Stimulated activated CD8-positive, alpha-beta memory T cell treated with anti-CD3 and anti-CD28 coated beads, Interleukin-4, amount 100 ng/mL, for 4 hours (primary cell): ENCODE measurements at places on chromosomes 3 and 15.

GRCh38 chr3:108493862-108494261 is 16.5 kb downstream of the MYH15 start:
- DNase-seq: no peak

- no peak for DNase-seq
Measured at GRCh38 chr15:44537735-44538240, 841 bp downstream of the EIF3J start.

- no peak for DNase-seq
Measured at GRCh38 chr15:57118013-57118799, 199.8 kb downstream of the TCF12 start.

- no peak for DNase-seq
Measured at GRCh38 chr15:43184407-43185124, 637 bp upstream of the CCNDBP1 start.

- DNase-seq: no peak
Measured at GRCh38 chr3:114827495-114827894, 319.6 kb downstream of the ZBTB20 start.

DNA sequence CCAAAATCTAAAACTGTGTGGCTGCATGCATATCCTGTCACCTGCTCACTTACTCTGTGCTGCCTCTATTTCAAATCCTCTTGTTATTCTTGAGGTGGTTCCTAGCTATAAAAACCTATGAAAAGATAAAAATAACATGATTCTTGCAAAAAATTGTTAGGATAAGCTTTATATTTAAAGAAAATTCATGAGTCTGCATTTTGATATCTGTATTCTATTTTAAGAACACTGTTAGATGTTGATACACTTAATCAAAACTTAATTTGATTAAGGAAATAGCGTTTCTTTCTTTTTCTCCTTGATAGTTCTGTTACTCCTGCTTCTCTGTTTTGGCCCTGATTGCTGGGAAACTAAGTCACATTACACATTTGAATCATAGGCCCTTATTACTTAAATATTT is 22.5 kb downstream of the STT3B start:
- no peak for DNase-seq

GRCh38 chr3:59017617-59017984 is 32.2 kb downstream of the CFAP20DC start:
- no peak for DNase-seq

DNA sequence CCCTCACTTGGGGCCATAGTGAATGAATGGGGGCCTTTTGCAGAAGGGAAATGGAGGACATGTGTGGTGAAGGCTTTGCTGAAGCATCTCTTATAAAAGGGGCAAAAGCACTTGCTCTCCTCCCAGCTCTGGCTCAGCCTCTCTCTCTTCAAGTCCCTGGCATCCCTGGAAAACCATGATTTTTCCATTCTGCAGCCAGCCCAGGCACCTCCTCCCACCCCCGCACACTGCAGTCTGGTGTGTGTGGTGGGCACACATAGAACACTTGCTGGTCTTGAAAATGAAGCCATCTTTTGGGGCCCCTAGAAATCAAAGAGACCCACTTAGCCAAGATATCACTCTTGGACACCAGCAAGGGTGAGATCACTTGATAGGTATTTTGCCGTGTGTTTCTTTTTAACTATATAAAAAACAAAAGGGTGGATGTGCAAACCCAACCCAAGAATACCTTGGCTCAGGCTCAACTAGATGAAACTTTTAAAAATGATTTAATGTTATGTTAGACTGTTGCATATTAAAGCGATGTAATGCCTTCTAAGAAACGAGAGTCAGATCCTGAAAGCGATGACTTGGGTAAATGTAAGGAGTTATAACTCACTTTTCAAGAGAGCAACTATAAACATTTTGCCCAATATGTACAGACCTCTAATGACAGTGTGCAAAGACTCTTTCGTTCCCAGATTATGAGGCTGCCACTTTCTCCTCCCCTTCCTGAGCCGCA is 16.4 kb upstream of the ALDH1A3 start:
- DNase-seq: no peak

- DNase-seq: no peak
Measured at GRCh38 chr3:12965999-12966846, 107.0 kb downstream of the IQSEC1 start.

GRCh38 chr3:114566162-114566755 is 272.4 kb downstream of the TIGIT start:
- no peak for DNase-seq

GRCh38 chr3:134437211-134437752 is 48.5 kb downstream of the ANAPC13 start:
- no peak for DNase-seq

GRCh38 chr15:41554343-41554742 is 4.7 kb upstream of the TYRO3 start:
- DNase-seq: no peak

DNA sequence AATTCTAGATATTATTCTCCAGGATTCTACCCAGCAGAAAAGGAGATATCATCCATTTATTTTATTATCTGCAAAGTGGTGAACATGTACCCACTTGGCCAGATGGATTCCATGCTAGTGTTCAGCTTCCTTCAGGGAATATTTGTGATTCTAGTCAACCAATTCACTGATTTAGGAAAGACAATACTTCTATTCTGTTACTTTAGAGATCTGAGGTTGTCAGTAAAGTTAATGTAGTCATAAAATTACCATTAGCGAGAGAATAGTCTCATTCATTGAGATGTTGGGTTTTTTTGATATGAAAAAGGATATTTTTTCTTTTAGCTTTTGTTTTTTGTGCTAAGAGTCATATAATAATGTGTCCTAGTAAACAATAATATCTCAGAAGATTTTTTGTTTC is 222.8 kb downstream of the CGGBP1 start:
- DNase-seq: no peak

DNA sequence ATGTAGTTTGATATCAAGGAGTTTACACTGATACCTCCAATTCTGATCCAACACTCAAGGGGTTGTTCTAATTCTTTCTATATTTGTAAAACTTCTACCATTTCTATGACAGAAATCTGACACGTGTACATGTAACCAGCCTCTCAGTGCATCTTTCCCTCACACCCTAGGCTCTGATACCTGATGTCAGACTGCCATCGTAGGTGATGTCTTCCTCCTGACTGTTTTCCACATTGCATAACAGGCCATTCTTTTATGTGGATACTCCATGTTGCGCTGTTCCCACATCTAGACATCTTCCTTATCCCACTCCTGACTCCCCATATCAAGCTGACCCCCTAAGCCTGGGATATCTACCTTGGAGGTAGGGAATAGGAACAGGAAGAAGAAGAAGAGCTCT is 159.1 kb downstream of the FNDC3B start:
- no peak for DNase-seq

- DNase-seq: no peak
Measured at GRCh38 chr3:161915418-161915750, 418.8 kb downstream of the OTOL1 start.

DNA sequence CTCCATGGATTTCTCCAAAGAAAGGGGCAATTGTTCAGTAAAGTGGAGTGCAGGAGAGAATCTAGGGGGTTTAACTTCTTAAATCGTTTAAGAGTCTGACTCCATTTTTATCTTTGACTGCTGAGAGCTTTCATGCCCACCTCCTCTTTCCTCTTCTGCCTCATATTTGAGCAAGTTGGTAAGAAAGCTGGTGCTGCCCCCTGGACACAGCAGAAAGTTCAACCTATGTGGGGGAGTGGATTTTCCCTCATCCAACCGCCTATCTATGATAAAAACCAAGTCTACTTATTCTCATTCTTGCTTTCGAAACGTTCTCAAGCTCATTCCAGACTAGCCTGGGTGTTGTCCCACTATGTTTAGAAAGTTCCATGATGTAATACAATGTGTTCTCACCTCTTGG is 26.0 kb downstream of the HHLA2 start:
- no peak for DNase-seq

GRCh38 chr15:80817901-80818300 is 38.7 kb downstream of the CEMIP start:
- DNase-seq: no peak

DNA sequence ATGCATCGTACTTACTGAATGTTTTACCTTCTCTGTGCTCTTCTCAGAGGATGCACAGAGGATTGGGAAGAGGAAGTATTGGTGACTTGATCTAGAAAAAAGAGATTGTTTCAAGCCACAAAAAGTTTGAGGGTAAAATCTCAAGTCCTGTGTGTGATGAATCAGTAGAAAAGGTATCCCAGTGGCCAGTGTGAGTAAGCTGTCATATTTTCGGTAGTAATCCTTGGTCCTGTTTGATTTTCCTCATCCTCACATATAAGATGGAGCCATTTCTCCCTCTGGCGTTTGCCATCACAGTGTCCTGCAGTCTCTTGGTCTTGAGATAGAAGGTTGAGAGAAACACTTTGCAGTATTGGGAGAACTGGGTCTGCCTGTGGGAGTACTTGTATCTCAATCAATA is 166.8 kb downstream of the LPP start:
- no peak for DNase-seq

DNA sequence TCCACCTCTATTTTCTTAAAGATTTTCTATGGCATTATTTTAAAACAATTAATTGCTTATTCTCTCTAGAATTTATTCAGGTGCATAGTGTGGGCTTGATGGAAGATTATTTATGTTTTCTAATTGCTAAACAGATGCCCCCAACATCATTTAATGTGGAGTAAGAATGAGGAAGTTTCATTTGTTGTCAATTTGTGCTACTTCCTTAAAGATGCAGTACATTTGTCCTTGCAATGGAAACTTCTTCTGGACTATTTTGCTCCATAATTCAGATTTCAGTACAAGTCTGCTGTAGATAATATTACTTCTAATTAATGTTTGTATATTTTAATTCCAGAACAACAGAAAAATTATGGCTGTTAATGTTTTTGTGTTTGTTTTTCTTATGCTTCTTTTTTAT is 104.8 kb downstream of the TGFBR2 start:
- DNase-seq: no peak

GRCh38 chr15:89495638-89496145 is 691 bp downstream of the RHCG start:
- no peak for DNase-seq

- DNase-seq: no peak
Measured at GRCh38 chr15:68695061-68695595, 116.3 kb downstream of the CORO2B start.

- DNase-seq: no peak
Measured at GRCh38 chr3:29310865-29311264, 30.0 kb downstream of the RBMS3 start.

GRCh38 chr15:33304924-33305323 is 5.8 kb upstream of the RYR3 start:
- DNase-seq: no peak

DNA sequence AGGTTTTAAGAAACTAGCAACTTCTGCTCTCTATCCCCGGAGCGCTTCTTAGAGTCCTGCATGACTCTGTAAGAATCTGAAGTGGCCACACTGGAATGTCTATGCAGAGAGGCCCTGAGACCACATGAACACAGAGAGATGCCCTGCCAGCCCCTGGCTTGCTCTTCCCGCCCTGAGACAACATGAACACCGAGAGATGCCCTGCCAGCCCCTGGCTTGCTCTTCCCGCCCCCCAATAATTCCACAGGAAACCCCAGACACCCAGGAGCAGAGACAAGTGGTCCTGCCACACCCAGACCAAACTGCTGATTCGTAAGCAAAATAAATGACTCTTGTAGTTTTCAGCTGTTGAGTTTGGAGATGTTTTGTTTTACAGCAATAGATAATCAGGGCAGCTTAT is 166.1 kb downstream of the OSBPL10 start:
- DNase-seq: no peak

GRCh38 chr3:144104679-144105078 is 133.1 kb downstream of the DIPK2A start:
- no peak for DNase-seq

DNA sequence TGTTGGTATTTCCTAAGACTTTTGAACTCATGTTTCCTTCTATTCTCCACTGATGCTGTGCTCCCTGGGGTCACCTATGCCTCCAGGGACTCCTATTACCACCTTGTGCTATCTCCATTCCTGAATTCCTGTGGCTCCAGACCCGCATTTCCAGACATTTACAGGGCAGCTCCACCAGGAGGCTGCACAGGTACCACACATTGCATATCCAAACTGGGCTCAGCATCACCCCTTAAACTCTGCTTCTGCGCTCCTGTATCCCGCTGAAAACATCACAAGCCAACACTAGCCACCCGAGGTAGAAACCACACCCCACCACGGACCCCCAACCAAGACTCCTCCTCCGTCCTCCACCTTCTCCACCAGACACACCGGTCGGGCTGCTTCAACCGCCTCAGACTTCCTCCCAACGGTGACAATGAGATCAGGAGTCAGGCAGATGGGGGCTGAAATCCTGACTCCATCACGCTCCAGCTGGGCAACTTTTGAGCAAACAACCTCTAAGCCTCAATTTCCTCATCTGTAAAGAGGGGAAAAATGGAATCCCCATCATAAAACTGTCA is 10.4 kb downstream of the TNK2 start:
- no peak for DNase-seq

GRCh38 chr3:138049157-138049919 is 39.4 kb downstream of the CLDN18 start:
- DNase-seq: no peak

- DNase-seq: no peak
Measured at GRCh38 chr3:119637679-119638477, 22.5 kb downstream of the POPDC2 start.

DNA sequence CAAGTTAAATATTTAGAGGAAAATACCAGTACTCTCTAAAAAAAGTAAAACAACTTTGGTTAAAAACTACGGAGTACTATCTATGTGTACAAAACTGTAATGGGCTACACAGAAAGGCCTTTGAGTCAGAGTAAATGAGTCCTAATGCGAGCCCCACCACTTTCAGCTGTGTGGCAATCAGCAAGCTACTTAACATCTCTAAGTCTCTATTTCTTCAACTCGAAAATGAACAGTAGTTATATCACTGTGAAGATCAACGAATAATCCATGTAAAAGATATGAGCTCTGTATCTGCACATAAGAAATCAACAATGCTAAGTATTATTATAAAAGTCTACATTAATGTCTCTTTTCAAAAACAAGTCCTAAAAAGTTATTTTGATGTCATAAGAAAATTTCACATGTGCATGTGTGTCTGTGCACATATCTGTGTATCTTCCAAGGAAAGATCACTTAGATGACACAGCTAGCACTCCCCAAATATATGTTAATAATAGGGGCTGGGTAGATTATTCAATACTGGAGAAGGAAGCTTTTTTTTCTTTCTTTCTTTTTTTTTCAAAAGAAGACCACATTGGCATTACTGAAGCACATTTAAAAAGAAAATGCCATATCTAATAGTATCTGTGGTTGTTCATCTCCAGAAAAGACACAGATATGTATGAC is 58.8 kb downstream of the TBC1D5 start:
- DNase-seq: no peak

DNA sequence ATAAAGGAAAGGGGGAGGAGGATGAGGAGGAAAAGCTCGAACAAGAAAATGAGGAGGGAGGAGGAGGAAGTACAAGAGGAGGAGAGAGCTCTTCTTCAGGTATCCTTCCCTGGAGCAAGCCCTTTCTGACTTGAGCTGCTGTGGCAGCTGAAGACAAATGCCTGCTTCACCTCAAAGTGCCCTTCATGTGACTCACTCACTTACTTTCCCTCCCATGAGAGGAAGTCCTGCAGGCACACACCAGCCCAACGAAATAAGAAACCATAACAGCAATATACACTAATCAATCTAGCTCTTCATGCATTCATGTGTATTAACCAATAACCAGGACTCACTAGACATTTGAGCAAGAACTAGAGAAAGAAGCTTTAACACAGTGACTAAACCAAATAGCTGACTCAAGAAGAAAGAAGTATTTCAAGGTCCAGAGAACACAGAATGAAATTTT is 251.9 kb downstream of the IGSF11 start:
- no peak for DNase-seq
